HT-29 (cell line): ENCODE measurements at places on chromosomes 11 and 22.

- no peak for DNase-seq
Observed at GRCh38 chr11:931385-931784, 5.7 kb downstream of the AP2A2 start.

DNA sequence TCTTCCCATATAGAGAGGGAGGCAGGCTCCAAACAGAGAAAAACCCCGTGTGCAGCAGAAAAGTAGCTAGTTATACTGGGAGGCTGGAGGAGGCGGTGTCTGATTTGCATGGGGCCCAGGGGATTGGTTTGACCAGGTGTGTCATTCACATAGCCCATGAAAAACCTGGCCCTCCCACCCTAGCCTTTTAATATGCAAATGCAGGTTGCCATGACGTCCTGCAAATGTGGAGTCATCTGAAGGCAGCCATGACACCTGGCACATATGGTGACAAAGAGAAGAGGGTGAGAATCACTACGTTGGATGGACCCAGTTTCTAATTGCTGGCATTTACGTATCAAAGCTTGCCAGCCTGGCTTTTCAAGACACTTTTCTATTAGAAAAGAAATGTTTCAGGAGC is 57.8 kb downstream of the FAM181B start:
- no peak for DNase-seq

GRCh38 chr11:11620921-11621572 is 758 bp downstream of the GALNT18 start:
- no peak for DNase-seq

DNA sequence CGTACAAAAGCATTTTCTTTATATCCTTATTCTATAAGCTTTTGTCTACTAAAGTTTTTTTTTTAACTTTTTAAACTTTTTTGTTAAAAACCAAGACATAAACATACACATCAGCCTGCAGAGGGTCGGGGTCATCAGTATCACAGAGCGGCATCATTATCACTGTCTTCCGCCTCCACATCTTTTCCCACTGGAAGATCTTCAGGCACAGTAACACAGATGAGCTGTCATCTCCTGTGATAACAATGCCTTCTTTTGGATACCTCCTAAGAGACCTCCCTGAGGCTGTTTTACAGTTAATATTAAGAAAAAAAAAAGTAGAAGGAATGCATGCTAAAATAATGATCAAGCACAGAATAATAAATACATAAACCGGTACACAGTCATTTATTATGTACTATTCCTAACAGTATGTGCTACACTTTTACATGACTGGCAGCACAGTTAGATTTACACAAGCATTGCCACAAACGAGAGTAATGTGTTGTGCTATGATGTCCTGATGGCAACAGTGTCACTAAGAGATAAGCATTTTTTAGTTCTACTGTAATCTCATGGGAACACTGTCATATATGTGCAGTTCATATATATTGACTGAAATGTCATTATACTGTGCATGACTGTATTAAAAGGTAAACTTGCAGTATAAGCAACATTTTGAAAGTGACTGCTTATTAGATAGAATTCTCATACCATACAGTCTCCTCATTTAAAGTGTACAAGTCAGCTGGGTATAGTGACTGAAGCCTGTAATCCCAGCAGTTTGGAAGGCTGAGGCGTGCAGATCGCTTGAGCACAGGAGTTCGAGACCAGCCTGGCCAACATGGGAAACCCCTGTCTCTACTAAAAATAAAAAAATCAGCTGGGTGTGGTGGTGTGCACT is 58.6 kb downstream of the KDM2A start:
- DNase-seq, result no peak

GRCh38 chr11:3644817-3645235 is at the start of gene ART1:
ART1 (plus strand) TSS chr11:3645128; CDS start chr11:3659214, 14,086 bp downstream.
- DNase-seq, result peak; percentile 33

DNA sequence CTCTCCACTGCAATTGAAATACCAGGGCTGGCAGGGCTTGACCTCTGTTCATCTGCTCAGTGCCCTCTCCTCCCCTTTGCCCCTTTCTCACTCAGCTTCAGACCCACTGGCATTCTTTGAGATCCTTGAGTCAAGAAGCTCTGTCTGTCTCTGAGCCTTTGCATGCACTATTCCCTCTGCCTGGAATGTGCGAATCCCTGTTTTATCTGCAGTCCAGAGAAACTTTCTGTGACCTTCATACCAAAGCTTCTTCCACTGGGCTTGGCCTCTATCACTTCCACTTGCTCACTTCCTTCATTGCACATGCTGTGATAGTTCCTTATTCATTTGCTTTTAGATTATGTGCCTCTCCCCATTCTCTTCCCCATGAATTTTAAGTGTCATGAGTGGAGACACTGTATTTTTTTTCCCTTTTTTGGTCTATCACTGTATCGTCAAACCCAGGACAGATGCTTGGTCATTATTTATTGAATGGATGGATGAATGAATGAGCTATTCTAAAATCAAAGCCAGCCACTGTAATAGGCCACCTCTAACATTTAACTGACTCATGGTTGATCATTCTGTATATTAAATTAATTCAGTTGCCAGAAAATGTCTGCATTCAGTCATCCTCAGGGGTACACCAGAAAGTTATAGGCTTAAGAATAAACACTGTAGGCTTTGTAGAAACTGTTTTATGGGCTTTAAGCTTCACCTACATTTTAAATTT is 88.7 kb upstream of the TIMP3 start:
- DNase-seq, result no peak

DNA sequence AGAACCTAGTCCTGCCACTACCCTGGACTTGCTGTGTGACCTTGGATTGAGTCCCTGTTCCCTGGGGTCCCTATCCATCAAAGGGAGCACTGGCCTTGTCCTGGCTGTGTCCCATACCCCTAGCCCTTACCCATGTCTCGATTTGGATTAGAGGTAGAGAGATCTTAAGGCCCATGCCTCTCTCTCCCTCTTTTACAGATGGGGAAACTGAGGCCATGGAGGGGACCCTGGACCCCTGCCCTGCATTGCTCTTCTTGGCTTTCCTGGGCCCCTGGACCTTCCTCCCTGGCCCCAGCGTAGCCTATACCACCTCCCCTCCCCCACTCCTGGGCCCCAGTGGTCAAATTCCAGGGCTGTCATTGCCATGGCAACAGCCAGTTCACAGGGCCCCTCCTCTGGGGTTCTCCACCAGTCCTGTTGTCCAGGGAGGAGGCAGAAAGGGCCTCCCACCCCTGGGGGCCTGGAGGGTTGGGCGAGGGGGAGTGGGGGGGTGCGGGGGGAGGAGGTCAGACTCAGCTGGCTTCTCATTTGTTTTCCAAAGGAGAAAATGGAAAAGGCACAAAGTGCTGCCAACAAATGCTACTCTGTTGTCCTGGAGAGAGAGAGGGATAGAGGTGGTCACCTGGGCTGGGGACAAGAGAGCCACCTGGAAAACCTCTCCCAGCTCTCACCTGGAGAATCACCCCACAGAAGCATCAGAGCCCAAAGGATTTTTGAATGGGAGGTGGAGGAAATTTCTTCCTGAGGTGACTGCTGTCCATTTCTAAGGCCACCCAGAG is 23.3 kb downstream of the ARHGEF17 start:
- DNase-seq, result no peak

GRCh38 chr22:28021998-28022660 is 103.1 kb upstream of the PITPNB start:
- DNase-seq, result no peak

GRCh38 chr11:102312667-102313066 is 4.6 kb upstream of the BIRC3 start:
- DNase-seq, result peak; percentile 78

- no peak for DNase-seq
Observed at GRCh38 chr11:59614277-59615119, 1.1 kb downstream of the OSBP start.

GRCh38 chr22:17116572-17117330 is 4.4 kb downstream of the TMEM121B start:
- DNase-seq, result no peak

DNA sequence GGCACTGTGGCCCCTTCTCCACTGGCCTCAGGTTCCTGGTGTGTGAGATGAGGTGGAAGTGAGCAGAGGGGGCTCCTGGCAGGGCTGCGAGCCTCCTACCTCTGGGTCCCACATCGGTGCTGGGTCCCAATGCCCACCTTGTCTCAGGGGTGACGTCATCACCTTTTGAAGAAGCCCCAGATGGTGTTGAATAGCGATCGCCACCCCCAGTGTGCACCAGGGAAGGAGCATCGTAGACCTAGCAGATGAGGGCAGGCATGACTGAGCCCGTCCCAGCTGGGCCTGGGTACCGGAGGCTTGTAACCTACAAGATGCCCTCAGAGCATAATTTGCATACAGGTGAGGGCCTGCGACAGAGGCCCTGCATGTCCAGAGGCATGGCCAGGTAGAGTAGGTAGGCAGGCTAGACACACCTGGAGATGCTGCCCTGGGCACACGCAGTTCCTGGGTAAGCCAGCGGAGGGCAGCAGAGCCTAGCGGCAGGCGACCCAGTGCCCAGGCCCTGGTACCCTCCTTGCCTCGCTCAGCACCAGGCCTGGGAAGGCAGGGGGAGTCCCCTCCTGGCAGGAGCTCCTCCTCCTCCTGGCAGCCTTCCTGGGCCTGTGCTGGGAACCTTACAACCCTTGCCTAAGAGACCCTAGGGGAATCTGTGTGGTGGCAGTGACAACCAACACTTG is 52.5 kb downstream of the TPCN2 start:
- peak; percentile 92 for DNase-seq

DNA sequence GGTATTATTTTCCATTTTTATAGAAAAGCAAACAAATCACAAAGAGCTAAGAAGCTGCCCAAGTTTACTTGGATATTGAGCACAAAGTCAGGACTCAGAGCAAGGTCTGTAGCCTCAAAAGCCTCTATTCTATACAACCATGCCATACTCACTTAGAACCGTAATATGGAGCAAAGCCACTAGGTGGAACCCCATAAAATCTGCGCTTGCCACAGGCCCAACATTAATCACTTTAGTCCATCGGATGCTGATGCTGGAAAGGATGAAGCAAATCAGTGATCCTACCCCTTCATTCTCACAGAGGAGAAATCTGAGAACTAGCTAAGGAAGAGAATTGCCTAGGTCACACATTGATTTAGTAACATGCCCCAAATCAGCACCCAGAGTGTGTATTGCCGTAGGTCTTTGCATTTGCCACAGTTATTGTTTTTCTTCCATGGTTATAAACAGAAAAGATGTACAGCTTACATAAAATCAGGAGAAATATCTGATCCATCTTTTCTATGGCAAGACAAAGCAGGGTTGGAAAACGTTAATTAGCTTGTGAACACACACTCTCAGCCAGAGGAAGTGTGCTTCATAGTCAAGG is 56.7 kb upstream of the RAB38 start:
- DNase-seq, result peak; percentile 74

GRCh38 chr11:128894685-128895084 is 3.5 kb downstream of the KCNJ5 start:
- DNase-seq, result no peak

DNA sequence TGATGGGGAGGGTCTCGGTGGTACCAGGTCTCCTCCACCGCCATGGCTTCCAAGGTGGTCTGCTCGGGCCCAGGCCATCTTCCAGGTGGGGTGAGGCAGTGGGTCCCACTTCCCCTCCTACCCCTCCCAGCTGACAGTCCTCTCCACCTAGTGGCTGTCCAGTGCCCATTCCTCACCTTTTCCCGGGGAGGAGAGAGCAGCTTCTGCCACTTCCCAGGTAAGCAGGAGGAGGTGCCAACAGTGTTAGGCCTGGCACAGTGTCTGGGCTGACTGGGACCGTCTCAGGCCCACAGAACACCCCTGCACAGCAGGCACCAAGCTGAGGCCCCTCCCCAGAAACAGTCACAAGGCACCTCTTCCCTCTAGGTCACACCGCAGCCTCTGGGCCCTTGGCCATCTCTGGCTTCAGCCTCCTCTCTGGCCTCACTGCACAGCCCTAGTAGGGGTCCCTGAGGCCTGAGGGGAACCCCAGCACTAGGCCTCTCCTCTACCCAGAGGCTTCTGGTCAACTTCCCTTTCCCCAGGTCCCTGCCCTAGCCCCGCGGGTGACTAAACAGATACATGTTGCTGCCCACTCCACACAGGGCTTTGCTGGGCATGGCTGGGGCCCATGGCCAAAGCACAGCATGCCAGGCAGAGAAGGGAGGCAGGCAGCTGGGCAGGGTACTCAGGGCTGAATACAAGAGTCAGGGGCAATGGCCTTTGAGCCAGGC is 2.3 kb upstream of the ANKRD13D start:
- peak; percentile 22 for DNase-seq

DNA sequence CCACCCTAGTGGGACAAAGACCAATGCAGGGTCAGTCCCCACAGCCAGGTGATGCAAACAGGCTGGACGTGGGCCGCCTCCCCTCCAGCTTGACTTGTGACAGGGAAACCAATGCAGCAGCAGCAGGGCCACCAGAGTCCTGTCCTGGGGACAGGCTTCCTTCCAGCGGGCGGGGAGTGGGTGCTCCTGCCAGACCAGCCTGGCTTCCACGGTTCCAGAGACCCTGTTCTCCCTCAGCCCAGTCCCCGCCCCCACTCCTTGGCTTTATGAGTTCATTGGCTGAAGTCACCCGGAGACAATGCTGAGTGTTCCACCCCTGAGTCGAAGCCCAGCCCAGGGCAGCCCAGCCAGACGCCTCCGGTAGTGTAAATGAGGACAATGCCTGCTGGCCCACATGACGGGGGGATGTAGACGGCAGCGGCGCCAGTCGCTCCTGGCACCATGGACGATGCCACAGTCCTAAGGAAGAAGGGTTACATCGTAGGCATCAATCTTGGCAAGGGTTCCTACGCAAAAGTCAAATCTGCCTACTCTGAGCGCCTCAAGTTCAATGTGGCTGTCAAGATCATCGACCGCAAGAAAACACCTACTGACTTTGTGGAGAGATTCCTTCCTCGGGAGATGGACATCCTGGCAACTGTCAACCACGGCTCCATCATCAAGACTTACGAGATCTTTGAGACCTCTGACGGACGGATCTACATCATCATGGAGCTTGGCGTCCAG is at the start of gene TSSK2:
Gene TSSK2 (plus strand): TSS at position 350 of the 726 bp plus-strand sequence. CDS start 92 bp downstream, at position 442.
- DNase-seq, result no peak

GRCh38 chr11:18173225-18173866 is 709 bp downstream of the MRGPRX4 start:
- no peak for DNase-seq

DNA sequence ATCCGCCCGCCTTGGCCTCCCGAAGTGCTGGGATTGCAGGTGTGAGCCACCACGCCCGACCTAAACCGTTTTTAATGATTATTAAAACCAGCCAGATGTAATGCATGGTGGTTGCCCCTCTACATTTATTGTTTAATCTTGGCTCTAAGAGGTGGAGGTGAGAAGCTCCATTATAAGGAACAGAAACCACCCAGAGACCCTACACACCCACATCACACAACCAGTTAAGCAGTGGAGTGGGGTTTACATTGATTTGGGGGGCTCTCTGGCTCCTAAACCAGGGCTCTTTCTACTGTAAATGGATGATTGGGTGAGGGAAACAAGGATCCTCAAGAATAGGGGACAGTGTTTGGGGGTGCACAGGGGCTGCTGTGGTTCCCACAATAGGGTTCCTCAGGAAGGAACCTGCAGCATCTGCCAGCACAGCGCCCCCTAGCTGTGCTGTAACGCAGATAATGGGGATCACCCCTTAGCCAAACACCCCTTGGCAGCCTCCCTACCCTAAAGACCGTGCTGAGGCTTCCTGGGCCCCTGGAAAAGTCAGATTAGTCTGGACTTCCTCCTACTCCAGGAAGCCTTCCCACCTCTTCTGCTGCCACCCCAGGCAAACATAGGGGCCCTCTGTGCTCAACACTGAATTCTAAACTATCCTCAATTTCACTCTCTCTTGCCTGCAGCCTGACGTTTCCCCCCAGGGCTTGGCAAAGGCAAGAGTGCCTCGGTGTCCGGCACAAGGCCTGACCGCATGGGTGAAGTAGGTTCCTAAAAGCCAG is 2.4 kb downstream of the MPST start:
- DNase-seq, result peak; percentile 55
